Activated CD4-positive, alpha-beta T cell treated with anti-CD3 and anti-CD28 coated beads, Interleukin-2, amount 50 U/mL, for 24 hours (primary cell): ENCODE measurements at places on chromosomes 7 and 10.

DNA sequence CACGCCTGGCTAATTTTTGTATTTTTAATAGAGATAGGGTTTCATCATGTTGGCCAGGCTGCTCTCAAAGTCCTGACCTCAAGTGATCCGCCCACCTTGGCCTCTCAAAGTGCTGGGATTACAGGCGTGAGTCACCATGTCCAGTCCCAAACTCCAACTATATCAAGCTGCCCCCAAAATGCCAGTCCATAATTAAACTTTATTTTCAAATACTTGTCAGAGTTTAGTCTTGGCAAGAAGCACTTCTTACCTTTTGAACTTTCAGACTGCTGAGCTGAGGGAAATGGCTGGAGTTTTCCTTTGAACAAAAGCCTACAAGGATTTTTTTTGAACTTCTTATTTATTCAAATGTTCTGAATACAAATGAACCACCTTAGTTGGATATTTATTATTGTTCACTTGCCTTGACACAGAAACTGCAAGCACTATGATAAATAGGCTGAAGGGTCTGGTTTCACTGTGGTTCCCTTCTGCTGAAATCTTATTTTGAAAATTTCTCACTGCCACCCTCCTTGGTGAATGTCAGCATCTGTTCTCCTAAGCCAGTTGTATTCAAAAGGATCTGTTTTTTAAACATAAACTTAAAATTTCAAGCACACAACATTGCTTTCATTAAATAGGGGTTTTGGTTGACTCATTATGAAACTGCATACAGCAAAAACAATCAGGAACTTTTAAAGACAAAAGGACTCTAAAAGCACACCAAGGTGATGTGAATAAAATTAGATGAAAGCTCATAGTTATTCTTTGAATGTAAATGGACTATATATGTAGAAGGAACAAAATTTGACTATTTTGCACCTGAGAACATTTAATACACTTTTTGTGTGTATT lies 101.7 kb upstream of the SLC26A5 start:
- DNase-seq = no peak

GRCh38 chr7:157517782-157518513 lies 181.1 kb downstream of the DNAJB6 start:
- DNase-seq = no peak

- DNase-seq = no peak
These were observed 59.2 kb downstream of the OGDH start for GRCh38 chr7:44665531-44666213.

- DNase-seq = no peak
These were observed 33.6 kb upstream of the DNMBP start for GRCh38 chr10:100043344-100043743.

DNA sequence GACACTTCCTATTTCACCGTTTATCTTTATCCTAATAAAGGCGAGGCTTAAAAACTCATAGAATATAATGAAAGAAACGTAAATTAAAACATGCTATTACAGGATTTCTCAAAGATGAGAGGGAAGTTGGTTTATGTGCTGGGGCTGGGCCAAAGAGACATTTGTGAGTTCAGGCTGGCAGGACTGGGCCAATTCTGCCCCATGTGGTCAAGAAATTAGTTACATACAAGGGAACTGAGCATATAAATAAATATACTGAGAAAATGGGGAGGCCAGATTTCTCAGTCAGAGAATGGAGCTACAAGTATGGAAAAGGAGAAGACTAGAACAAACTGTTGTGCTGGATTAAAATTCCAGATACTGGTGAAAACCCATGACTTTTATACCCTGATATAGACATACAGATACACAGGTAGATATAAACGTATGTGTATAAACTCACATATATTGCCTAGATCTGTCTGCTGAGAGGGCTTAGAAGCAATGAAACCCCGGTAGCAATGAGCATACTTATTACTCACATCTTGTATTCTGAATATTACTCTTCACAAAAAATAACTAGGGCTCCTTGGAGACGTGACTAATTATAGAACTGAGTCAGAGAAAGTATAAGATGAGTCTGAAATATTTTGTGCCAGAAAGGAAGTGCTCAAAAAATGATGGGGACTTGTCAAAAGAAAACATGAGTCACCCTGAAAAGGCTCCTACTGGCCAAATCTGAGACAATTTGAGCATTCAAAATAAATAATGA lies 155.7 kb upstream of the FGFR2 start:
- DNase-seq = no peak

DNA sequence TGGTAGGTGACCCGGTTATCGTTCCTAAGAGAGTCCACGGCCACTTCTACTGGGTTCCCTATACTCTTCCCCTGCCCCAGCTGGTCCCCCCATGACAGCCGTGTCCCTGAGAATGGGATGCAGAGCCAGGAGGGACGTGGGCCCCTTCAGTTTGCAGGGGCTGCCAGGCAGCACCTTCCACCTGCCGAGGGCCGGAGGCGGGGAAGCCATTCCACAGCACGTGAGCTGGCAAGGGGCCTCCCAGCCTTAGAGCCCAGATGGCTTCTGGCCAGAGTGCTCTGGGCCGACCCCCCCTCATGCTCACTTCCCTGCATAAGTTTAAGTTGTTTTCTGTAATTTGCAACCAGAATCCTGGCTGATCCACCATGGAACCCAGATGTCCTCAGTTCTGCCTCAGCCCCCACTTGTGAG lies 39.0 kb downstream of the DIP2C start:
- no peak for DNase-seq

DNA sequence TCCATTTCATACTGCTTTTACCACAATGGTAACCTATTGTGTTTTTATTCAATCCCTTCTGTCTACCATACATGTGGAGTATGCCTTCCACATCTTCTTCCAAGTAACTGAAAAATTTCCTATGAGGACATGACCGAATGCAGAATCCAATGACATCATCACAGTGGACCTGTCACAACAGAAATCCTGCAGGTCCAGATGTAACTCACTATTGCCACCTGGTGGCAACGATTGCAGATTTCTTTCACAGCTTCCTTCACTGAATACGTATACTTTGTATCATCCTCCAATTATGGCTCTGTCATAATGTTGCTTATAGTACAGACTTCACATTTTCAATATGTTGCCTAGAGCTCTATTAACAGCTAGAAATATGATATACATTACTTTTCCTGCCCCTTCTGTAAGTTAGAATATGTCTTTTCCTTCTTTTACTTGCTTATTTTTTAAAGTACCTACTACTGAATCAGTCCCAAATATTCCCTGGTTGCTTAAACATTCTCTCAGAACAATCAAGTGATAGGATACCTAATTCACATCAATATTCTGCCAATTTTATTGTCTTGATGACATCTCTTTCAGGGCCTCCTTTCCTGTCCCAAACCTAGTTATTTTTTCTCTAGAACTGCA lies 45.4 kb downstream of the SLC13A1 start:
- no peak for DNase-seq

DNA sequence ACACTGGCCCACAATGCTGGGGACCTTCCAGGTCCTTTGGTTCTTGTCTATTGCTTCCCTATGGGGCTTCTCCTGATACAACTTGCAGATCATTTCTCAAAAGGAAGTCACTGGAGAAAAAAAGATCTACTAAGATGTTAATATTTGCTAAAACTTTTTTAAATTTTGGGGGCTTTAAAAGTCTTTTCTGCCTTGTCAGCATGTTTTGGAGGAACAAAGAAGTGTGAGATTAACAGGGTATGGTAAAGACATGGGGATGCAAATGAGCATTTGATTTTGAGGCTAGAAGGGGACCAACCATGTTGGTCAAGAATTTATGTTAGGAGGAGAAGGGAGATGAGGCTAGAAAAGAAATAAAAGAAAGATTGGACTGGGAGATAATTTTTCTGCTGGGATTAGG lies 515.4 kb downstream of the HTR7 start:
- no peak for DNase-seq

GRCh38 chr10:7157091-7157490 lies 253.7 kb downstream of the SFMBT2 start:
- no peak for DNase-seq

DNA sequence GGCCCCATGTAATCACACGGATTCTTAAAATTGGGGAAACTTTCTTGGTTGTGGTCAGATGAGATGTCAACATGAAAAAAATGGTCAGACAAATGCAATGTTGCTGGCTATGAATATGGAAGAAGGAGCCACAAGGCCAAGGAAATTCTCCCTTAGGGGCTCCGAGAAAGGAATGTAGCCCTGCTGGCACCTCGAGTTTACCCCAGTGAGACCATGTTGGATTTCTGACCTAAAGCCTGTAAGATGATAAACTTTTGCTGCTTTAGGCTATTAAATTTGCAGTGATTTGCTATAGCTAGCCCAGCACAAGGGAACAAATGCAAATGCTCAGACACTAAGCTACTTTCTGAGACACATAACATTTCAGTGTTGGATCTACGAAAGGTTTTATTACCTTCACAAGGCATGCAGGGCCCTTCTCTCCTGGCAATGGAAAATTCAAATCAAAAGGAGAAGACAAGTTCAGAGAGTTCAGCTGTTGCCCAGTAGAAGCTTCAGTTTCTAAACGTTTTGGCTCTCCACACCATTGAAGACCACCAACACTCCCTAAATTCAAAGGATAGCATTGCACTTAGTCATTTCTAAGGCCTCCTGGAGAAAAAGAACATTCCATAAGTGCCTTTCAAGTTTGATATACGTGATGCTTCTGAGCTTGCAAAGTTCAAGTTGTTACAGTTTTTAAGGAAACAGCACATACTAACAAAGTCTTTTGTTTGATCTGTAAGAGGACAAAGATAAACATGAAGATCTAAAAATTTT lies 23.4 kb downstream of the MCMBP start:
- no peak for DNase-seq

- DNase-seq = no peak
These were observed 61.0 kb downstream of the PDGFA start for GRCh38 chr7:458511-459245.

DNA sequence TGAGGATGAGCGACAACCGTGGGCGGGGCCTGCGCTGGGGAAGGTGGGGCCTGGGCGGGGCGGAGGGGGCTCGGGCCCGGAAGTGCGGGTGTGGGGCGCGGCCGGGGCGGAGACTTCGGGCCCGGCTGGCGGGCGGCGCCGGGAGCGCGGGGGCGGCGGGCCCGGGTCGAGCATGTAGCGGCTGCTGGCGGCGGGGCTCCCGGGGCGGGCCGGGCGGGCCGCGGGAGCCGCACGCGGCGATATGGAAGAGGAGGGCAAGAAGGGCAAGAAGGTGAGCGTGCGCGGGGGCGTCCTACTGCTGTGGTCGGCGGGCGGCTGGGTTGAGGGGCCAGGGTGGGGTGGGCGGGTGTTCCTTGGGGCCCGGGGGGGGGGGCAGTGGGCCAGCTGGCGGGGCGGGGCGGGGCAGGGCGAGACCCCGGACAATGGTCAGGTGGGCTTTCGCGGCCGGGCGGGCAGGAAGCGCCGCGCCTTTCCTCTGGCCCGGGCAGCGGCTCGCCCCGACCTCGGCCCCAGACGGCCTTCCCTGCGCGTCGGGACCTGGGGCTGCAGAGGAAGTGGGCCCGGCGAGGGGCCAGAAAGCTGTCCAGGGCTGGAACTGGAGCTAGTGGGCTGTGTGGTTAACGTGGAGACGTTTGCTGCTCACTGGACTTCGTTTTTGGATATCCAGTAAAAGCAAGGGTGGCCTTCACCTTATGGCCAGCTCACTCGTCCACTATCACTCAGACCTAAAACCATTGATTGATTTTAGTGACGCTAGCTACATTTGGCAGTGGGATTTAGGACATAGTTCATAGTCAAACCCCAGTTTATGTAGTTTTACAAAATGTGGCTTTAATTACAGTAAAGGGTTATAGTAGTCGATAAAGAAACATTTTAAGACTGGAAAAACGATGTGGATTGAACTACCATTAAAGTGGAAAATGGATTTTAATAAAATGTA lies at the start of gene CCM2:
CCM2 (plus strand) TSS at position 109 of the 940 bp plus-strand sequence; CDS start at position 242, 133 bp downstream.
- DNase-seq = no peak

GRCh38 chr10:86670290-86670811 lies 2.0 kb downstream of the LDB3 start:
- DNase-seq = no peak

- DNase-seq = no peak
These were observed 694.5 kb upstream of the PCDH15 start for GRCh38 chr10:55495555-55495954.

GRCh38 chr7:95246831-95247370 lies 77.4 kb downstream of the PON1 start:
- DNase-seq = no peak

DNA sequence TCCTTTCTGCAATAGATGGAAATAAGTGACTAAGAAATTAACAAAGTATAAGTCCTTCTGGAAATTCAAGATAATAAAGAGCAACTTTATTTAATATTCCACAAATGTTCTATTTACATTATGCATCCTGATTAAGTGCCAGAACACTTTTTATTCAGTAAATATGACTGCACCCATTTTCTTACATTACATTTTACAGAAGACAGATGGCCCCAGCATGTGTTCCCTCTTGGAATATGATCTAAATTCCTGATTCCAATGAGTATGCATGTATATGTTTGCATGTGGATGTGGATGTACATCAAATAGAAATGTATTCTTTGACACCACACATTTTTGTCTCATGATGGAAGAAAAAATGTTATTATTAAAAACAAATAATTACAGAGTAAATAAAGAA lies 628.7 kb upstream of the SEMA3D start:
- DNase-seq = no peak

DNA sequence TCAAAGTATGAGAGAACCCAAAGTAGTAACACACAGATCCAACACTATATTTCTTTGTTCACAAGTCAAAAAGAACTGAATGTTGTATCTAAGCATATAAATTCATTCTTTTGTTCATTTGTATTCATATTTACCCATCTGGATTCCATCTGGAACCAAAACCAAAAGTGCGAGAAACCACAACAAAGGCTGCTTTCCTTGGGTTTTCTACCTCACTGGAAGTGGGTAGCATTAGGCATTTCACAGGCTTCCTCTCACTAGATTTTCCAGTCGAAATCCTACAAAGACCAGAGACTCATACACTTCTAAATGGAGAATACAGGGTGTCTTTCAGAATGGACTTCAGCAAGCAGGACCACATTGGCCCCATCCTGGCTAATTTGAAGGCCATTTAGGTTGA lies 109.8 kb upstream of the WNT16 start:
- no peak for DNase-seq

GRCh38 chr7:151597541-151598444 lies 78.1 kb upstream of the RHEB start:
- no peak for DNase-seq

- DNase-seq = no peak
These were observed 30.7 kb downstream of the FGF8 start for GRCh38 chr10:101745074-101745696.

- no peak for DNase-seq
These were observed 102.2 kb downstream of the ZNF92 start for GRCh38 chr7:65475734-65476319.
